ENCODE measurements at places on chromosomes 6 and 20.

- no peak for DNase-seq
Observed at GRCh38 chr20:36773107-36773596, 411 bp downstream of the DSN1 start.

GRCh38 chr6:143055213-143055612 lies 5.5 kb upstream of the AIG1 start:
- DNase-seq: no peak

DNA sequence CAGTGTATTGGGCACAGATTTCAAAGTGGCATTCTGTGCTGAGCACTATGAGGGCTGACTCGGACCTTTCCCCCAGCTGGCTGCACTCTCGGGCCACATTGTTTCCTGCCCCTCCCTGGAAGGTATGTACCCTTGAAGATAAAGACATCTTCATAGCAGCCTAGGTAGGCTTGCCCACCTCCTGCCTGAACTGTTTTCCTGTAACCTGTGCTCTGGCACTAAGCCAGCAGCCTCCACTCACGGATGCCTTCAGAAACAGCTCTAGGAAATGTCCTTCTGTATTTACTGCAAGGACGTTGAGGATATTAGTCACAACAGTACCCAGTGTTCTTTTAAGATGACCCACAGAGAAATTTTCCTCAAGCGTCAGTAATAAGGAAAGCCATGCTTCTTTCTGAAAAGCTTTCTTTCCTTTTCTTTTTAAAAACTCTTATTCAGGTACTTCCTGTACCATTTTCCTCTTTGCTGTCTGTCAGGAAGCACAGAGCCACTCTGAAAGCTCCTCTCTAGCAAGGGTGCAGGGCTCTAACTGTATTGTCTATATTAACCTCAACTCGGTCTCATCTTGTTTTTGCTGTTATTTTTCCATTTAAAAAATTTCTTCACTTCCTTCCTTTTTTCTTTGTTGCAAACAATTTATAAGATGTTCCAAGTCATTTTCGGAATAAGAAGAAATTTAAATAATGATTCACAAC lies 43.5 kb downstream of the TTI1 start:
- peak; percentile 66 for DNase-seq

- DNase-seq: no peak
Observed at GRCh38 chr6:144353871-144354314, 68.8 kb downstream of the UTRN start.

DNA sequence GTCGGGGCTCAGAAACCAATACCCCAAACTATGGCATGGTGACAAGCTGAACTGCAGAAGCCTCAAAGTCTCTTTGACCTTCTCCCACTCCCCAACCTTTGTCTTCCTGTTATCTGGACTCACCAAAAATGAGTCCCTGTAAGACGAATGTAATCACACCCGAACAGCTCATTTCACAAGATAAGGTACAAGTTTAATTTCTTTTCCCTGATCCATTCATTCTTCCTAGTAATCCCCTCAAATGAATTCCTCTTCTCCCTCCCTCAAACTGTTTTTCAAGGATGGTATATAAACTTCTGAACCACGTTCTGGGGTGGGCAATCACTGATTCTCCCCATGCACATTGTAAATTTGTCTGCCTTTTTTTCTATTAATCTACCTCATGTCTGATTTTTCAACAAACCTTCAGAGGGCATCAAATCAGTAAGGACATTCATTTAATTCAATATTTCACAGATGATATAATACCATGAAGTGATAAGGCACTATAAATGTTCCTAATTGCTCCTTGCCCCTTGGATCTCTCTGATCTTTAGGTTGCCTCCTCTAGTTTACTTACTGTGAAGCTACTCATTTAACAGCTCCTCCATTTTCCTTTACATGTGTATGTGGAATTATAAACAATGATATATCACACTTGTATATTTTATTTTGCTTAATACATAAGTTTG lies 77.2 kb downstream of the OR2B2 start:
- no peak for DNase-seq
